ENCODE measurements at places on chromosomes 6 and 20.

- no peak for DNase-seq
Observed at GRCh38 chr6:43935921-43936439, 166.0 kb downstream of the VEGFA start.

DNA sequence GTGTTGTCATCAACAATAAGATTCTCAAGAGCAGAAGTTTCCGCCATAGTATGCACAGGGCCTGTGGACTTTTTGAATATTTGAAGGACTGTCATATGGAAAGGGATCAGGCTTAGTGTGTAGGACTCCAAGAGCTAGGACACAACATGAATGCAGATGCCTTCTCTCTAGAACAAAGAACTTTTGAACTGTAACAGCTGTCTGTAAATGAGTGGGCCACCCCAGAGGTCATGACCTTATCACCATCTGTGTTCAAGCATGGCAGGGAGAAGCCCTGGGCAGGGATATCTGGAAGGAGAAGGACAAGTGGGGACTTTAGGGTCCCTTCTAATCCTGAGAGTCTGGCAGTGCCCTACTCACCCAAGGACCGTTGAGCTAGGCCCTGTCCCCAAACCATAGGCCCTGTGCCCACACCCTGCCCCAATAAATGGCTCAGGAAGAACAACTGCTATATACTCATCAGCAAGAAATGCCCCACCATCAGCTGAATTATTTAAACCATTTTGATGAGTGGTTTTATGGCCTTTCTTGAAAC lies 70.6 kb downstream of the MTHFD1L start:
- no peak for DNase-seq

- DNase-seq, result no peak
Observed at GRCh38 chr6:72084992-72085569, 198.7 kb downstream of the RIMS1 start.

- DNase-seq, result no peak
Observed at GRCh38 chr6:128491610-128492206, 28.7 kb downstream of the PTPRK start.

DNA sequence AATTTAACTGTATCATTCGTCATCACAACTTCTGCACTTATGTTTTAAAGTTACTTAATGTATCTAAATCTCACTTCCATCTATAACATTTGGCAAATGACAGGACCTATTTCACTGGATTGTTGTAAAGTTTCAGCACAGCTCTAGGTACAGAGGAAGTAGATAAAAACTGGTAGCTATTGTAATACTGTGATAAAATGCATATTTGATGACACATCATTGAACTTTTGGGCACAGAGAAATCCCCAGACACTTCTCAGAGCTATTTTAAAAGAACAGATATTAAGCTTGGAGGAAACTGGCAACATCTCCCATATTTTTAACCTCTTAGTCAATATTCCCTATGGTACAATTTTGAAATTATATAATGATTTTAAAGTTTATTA lies 138.7 kb downstream of the RFPL4B start:
- DNase-seq, result no peak

DNA sequence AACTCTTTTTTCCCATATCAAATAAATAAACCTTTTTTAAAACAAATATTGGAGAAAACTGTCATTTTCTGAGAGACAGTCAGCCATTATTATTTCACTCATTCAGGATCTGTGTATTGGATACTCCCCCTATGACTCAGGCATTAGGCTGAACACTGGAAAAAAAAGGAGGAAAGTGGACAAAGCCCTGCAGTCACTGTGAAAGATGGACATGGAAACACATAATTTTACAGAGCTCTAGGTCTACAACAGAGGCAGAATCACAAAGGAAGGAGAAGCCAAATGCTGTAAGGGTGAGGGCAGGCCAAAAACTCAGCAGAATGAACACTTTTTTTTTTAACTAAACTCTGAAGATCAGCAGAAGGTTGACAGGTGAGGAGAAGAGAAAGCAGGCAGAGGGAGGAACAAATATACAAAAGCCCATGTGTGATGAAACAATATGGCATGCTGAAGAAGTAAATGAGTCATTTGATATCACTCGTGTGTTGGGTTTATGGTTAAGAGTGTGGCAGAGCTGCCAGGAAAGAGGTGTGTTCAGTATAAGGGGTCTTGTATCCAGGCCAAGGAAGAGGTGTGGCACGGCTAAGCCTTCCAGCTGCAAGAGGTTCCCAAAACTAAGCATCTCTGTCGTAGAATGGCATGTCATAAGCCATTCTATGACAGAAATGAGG lies 39.1 kb downstream of the EPB41L2 start:
- no peak for DNase-seq

DNA sequence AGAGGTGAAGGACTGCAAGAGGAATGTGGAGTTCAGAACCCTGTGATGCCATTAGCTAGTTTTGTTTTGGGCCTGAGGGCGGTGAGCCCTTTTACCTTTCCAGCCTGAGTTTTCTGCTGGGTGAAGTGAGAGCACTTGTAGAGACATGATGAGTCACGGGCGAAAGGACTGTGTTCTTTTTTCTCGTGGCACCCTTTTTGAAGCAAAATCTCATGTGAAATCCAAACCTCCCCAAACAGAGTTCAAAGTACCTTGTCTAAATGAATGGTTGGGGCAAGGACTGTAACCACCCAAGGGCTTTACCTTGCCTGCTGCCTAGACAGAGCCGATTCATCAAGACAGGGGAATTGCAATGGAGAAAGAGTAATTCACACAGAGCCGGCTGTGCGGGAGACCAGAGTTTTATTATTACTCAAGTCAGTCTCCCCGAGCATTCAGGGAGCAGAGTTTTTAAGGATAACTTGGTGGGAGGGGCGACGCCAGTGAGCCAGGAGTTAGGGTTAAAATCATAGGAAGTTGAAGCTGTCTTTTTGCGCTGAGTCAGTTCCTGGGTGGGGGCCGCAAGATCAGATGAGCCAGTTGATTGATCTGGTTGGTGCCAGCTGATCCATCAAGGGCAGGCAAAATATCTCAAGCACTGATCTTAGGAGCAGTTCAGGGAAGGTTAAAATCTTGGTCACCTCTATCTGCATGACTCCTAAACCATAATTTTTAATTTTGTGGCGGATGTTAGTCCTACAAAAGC lies 25.8 kb downstream of the SAMD5 start:
- DNase-seq, result no peak

GRCh38 chr6:25392372-25392771 lies 113.2 kb downstream of the CARMIL1 start:
- DNase-seq, result no peak

- DNase-seq, result no peak
Observed at GRCh38 chr20:19937218-19937617, 79.9 kb upstream of the NAA20 start.

GRCh38 chr6:37624121-37624520 lies 73.6 kb downstream of the MDGA1 start:
- DNase-seq, result no peak

DNA sequence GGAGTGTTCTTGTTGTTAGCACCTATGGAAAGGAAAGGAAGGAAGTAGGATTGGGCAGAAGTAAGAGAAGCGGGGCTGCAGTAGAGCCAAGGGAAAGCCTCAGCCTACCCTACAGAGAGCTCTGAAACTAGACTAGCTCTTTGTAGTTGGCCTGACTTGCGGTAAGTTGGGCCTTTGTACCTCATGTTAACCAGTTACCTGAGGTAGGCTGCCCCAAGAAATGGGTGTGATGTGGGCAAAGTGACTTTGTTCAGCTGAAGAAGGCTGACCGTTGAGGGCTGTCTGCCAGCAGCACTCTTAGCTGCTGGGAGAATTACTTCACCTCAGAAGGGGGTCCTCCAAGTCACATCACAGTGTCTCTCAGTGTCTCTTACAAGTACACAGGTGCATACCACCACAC lies 54.9 kb upstream of the FAM184A start:
- DNase-seq, result no peak

GRCh38 chr6:39882531-39882899 lies 51.7 kb downstream of the MOCS1 start:
- no peak for DNase-seq

- no peak for DNase-seq
Observed at GRCh38 chr6:126041516-126041915, 55.2 kb downstream of the TRMT11 start.

GRCh38 chr20:11108102-11108810 lies 434.5 kb upstream of the JAG1 start:
- DNase-seq, result no peak

DNA sequence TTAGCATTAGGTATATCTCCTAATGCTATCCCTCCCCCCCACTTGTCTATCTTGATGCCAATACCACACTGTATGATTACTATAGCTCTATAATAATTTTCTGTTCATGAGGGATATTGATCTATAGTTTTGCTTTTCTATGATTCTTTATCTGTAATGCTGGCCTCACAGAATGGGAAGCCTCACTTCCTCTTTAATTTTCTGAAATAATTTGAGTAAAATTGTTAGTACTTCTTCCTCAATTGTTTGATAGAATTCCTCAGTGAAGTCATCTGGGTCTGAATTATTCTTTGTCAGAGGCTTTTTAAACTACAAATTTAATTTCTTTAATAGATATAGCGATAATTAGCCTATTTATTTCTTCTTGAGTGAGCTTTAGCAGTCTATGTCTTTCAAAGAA lies 31.2 kb downstream of the SIRPD start:
- no peak for DNase-seq

GRCh38 chr6:6811128-6812009 lies 222.8 kb downstream of the LY86 start:
- no peak for DNase-seq

- no peak for DNase-seq
Observed at GRCh38 chr20:58709013-58709702, 16.6 kb downstream of the NPEPL1 start.

GRCh38 chr6:38354905-38355304 lies 284.8 kb downstream of the BTBD9 start:
- no peak for DNase-seq

GRCh38 chr20:42186337-42186736 lies 568.2 kb upstream of the CHD6 start:
- DNase-seq, result no peak

DNA sequence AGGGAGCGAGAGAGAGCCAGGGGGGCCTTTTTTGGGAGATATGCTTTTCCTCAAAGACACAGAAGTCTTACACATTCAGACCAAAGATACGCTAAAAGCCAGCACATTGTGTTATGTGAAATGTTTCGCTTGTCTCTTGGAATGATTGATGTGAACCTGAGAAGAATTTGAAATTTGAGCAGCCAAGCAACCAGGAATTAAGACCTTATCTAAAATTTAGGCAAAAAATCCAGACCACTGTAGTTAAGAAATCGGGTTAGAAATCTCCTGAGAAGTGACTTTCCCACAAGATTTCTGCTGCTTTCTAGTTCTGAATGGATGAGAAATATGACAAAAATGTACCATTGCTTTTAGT lies 223.2 kb upstream of the GMDS start:
- DNase-seq, result no peak

Measured in stimulated activated CD8-positive, alpha-beta memory T cell treated with anti-CD3 and anti-CD28 coated beads, Interleukin-12 subunit alpha, Interleukin-12 subunit beta, amount 100 ng/mL, for 4 hours (primary cell).